ENCODE measurements at places on chromosomes 4 and X.

GRCh38 chrX:112678831-112679230 lies 907 bp downstream of the LHFPL1 start:
- no peaks in the 10 kb centered on the region for H3K27me3 ChIP-seq
- peaks cover 13% of the 10 kb centered on the region for H3K4me1 ChIP-seq
- no peaks in the 10 kb centered on the region for H3K36me3 ChIP-seq
- H3K27ac ChIP-seq: peak overlapping the region; percentile 69

DNA sequence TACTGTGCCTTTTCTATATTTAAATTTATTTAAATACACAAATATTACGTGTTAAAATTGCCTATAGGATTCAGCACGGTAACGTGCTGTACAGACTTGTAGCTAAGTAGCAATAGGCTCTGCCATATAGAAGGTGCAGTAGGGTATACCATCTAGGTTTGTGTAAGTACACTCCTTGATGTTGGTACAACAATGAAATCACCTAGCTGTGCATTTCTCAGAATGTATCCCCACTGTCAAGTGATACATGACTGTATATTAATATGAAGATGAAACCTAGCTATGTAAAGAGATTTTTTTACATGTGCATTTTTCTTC lies 431.2 kb downstream of the KCTD8 start:
- no peaks in the 10 kb centered on the region for H3K27me3 ChIP-seq
- DNase-seq: no peak
- H3K4me3 ChIP-seq: no peak overlapping the region
- no peaks in the 10 kb centered on the region for H3K4me1 ChIP-seq
- H3K36me3 ChIP-seq: no peaks in the 10 kb centered on the region
- H3K27ac ChIP-seq: no peak overlapping the region

DNA sequence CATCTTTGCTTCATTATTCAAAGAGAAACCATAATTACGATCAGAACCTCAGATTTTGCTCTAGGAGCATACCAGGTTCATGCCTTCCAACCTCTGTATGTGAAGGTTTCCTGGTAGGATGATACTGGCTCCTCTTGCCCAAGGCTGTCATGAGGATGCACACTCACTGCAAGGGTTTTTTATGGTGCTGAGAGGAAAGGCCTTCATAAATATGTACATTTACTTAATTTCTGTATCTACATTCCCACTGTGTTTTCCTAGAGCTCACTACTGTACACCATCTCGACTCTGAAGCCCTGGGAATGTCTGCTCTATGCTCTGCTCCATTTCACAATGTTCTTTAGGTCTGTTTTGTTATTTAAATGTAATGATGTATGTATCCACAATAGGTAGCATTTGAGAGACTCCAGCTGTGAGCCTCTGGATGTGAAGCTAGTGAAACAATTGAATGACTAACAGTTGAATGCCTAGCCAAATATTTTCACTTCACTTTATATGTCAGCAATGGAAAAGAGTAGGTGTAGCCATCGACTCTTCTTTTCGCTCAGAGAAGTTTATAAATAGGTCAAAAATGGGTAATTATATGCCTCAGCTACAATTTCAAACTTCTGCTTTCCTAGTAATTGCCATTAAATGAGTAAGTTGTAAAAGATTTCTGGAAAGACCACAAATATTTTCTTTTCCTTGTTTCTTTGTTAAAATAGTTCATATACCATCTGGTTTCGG lies 228.0 kb downstream of the PALLD start:
- H3K36me3 ChIP-seq: no peaks in the 10 kb centered on the region
- no peak overlapping the region for H3K27ac ChIP-seq
- no peak overlapping the region for H3K4me3 ChIP-seq
- H3K27me3 ChIP-seq: no peaks in the 10 kb centered on the region

DNA sequence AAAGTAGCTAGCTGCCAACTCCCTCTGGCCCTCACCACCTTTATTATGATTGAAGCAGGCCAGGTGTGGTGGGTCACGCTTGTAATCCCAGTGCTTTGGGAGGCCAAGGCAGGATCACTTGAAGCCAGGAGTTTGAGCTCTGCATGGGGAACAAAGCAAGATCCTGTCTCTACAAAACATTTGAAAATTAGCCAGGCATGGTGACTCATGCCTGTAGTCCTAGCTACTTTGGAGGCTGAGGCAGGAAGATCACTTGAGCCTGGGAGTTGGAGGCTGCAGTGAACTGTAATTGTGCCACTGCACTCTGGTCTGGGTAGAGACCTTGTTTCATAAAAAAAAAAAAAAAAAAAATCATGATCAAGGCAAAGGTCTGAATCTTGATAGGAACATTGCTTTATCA lies 467.0 kb upstream of the DIPK2B start:
- no peak for DNase-seq
- no peak overlapping the region for H3K4me3 ChIP-seq

DNA sequence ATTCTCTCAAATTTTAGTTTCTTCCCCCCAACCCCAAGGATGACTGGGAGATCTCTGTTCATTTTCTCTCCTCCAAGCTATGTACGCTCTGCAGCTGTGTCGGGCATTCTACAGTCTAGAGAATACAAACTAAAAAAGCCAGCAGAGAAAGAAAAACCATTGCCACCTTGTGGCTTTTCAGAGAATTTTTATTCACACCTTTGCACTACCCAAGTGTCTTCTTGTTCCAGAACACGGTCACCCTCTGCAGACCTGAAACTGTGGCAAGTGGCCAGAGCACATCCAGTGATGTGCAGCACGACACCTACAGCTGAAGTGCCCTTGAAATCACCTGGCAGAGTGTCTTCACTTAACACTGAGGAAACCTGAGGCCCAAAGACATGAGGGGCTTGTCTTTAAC lies 68.6 kb downstream of the CHST7 start:
- H3K4me1 ChIP-seq: no peaks in the 10 kb centered on the region
- H3K36me3 ChIP-seq: no peaks in the 10 kb centered on the region
- H3K4me3 ChIP-seq: no peak overlapping the region
- H3K27me3 ChIP-seq: no peaks in the 10 kb centered on the region
- peak; percentile 53 for DNase-seq

GRCh38 chrX:83593634-83594294 lies 85.7 kb downstream of the POU3F4 start:
- no peaks in the 10 kb centered on the region for H3K27me3 ChIP-seq
- no peak for DNase-seq
- no peak overlapping the region for H3K4me3 ChIP-seq
- no peaks in the 10 kb centered on the region for H3K4me1 ChIP-seq
- no peak overlapping the region for H3K27ac ChIP-seq

DNA sequence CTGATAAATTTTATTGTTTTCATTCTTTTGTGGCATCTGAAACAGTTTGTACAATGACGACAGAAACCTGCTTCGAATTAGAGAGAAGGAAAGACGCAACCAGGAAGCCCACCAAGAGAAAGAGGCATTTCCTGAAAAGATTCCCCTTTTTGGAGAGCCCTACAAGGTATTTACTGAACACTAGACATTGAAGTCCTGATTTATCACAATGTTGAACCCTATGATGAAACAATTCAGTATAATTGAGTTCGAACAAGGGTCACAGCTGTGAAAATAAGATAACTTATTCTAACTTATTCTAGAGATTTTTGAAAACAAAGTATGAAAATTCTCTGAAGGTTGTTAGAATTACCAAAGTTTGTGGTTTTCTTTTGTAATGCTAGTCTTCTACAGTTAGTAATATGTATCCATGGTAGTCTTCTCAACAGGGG lies 111.3 kb downstream of the AFF1 start:
- no peaks in the 10 kb centered on the region for H3K27me3 ChIP-seq
- no peak overlapping the region for H3K4me3 ChIP-seq
- H3K4me1 ChIP-seq: no peaks in the 10 kb centered on the region
- H3K27ac ChIP-seq: no peak overlapping the region
- no peaks in the 10 kb centered on the region for H3K36me3 ChIP-seq
- no peak for DNase-seq

GRCh38 chr4:155738548-155738947 lies 20.3 kb upstream of the GUCY1B1 start:
- no peak overlapping the region for H3K27ac ChIP-seq
- no peaks in the 10 kb centered on the region for H3K27me3 ChIP-seq
- DNase-seq: no peak

DNA sequence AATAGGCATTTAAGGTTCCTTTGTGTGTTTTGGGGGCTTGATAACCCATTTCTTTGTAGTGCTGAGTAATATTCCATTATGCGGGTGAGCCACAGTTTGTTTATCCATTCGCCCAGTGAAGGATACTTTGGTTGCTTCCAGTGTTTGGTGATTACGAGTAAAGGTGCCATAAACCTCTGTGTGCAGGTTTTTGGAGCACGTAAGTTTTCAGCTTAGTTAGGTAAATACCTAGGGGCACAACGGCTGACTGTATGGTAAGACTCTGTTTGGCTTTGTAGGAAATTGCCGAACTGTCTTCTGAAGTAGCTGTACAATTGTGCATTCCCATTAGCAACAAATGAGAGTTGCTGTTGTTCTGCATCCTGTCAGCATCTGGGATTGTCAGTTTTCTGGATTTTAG lies 3.8 kb upstream of the TBL1X start:
- no peaks in the 10 kb centered on the region for H3K36me3 ChIP-seq
- no peaks in the 10 kb centered on the region for H3K27me3 ChIP-seq
- H3K4me1 ChIP-seq: peaks cover 13% of the 10 kb centered on the region
- H3K27ac ChIP-seq: no peak overlapping the region

- DNase-seq: no peak
- H3K27me3 ChIP-seq: no peaks in the 10 kb centered on the region
- no peak overlapping the region for H3K4me3 ChIP-seq
- no peaks in the 10 kb centered on the region for H3K4me1 ChIP-seq
Observed at GRCh38 chr4:15690020-15690809, 8.6 kb downstream of the FAM200B start.

- peaks cover 4% of the 10 kb centered on the region for H3K36me3 ChIP-seq
- no peak overlapping the region for H3K27ac ChIP-seq
- H3K4me3 ChIP-seq: no peak overlapping the region
- H3K27me3 ChIP-seq: no peaks in the 10 kb centered on the region
- H3K4me1 ChIP-seq: no peaks in the 10 kb centered on the region
Observed at GRCh38 chrX:2483398-2484060, 17.2 kb downstream of the DHRSX start.

- no peaks in the 10 kb centered on the region for H3K36me3 ChIP-seq
- H3K27ac ChIP-seq: no peak overlapping the region
- H3K4me3 ChIP-seq: no peak overlapping the region
- DNase-seq: peak; percentile 58
Observed at GRCh38 chr4:140012688-140013486, 141.1 kb downstream of the MAML3 start.

DNA sequence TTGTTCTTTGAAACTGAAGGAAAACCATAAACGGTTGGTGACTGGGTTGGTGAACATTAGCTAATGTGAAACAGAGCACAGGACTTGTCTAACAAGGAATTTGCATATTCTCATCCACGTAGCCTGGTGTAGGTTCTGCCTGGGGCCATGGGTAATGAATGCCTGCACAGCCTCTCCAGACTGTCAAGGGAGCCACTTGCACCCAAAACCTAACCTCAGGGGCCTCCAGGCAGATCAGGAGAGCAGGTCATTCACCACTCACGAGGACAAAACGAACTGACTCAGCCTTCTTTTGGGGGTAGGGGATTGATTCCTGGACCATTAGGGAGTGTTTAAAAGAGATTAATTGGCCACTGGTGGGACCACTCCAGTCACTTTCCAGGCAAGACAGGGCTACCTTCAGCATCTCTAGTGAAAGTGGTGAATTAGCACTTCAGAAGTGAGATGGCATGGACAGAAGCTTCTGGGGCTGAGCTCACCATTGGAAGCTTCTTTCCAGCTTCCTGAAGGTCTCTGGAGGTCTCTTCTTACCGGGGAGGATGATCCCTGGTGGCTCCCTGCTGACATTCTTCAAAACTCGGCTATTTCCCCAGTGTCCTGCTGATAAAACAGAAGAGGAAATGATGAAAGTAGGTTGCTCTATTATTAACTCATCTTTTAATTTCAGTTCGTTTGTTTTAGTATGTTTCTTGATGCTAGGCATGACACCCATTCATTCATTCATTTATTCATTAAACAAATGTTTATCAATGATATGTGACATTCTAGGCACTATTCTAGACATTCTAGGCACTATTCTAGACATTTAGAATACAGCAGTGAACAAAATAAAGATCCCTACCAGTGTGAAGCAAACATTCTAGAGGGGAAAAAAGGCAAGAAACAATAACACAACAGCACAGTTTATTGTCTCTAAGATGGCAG lies 104.5 kb upstream of the LNX1 start:
- H3K36me3 ChIP-seq: no peaks in the 10 kb centered on the region
- no peak overlapping the region for H3K4me3 ChIP-seq
- no peak for DNase-seq
- H3K27me3 ChIP-seq: no peaks in the 10 kb centered on the region

- no peak for DNase-seq
- no peak overlapping the region for H3K4me3 ChIP-seq
- H3K36me3 ChIP-seq: no peaks in the 10 kb centered on the region
- H3K27me3 ChIP-seq: no peaks in the 10 kb centered on the region
Observed at GRCh38 chrX:137548261-137548660, 17.7 kb upstream of the ZIC3 start.

GRCh38 chr4:181021213-181021612 lies 1222.0 kb upstream of the TENM3 start:
- DNase-seq: no peak
- H3K4me1 ChIP-seq: no peaks in the 10 kb centered on the region
- H3K4me3 ChIP-seq: no peak overlapping the region
- H3K36me3 ChIP-seq: no peaks in the 10 kb centered on the region

- H3K27ac ChIP-seq: no peak overlapping the region
- DNase-seq: no peak
- no peaks in the 10 kb centered on the region for H3K27me3 ChIP-seq
- H3K36me3 ChIP-seq: no peaks in the 10 kb centered on the region
Observed at GRCh38 chr4:138104284-138104680, 137.9 kb downstream of the SLC7A11 start.

- no peaks in the 10 kb centered on the region for H3K27me3 ChIP-seq
- no peak for DNase-seq
- no peaks in the 10 kb centered on the region for H3K36me3 ChIP-seq
Observed at GRCh38 chr4:182795446-182796238, 121.5 kb downstream of the DCTD start.

DNA sequence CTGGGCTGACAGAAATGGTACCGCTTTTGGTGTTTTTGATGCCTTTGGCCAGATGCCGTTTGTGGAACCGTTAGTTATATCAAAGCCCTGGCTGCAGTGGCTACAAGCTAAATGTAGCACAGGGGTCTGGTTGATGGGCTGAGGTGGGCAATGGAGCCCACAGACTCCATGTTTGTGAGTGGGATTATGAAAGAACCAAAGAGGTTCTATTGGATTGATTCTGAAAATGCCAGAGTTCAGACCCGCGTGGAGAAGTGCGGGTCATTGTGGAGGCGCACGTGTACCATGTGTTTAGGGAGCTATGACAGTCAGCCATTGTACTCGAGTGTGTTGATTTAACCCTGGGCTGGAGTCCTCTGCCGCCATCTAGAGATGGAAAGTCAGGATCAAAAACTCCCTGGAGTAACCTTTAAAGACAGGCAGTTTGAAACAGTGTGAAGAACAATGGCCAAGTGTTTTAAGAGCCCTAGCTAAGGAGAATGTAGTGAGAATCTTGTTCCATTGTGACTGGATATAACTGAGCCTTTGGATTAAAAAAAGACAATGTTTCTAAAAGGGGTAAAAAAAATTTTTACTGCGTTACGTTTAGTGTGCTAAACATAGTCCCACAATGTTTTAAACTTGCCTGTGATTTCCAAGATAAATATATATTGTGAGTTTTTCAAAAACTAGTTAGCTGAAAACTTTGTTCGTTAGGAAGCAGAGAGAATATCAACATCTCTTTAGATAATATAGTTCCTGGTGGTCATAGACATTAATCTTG lies 12.7 kb downstream of the ART3 start:
- no peak overlapping the region for H3K27ac ChIP-seq
- H3K36me3 ChIP-seq: no peaks in the 10 kb centered on the region
- no peak overlapping the region for H3K4me3 ChIP-seq
- H3K27me3 ChIP-seq: no peaks in the 10 kb centered on the region

All from naive thymus-derived CD4-positive, alpha-beta T cell (primary cell).